ENCODE measurements at places on chromosomes 13 and 19. TPM values are rescaled to one million over a fixed set of nuclear protein-coding genes. Genes with fewer than 3 reads are reported as not detected.

GRCh38 chr13:31225998-31226675 is 26.4 kb downstream of the B3GLCT start:
- H3K36me3 ChIP-seq: no peaks in the 10 kb centered on the region
- no peak for DNase-seq
- H3K4me1 ChIP-seq: no peaks in the 10 kb centered on the region
- no peak overlapping the region for H3K27ac ChIP-seq
- no peak overlapping the region for H3K4me3 ChIP-seq

GRCh38 chr19:48796298-48797083 is 14.3 kb downstream of the BCAT2 start:
- H3K36me3 ChIP-seq: no peaks in the 10 kb centered on the region
- H3K4me1 ChIP-seq: no peaks in the 10 kb centered on the region
- H3K4me3 ChIP-seq: no peak overlapping the region
- peak overlapping the region; percentile 89 for H3K27ac ChIP-seq
- DNase-seq: no peak

GRCh38 chr19:56306016-56306415 is 8.6 kb downstream of the ZSCAN5A start:
- no peak overlapping the region for H3K4me3 ChIP-seq
- H3K27ac ChIP-seq: no peak overlapping the region
- H3K4me1 ChIP-seq: no peaks in the 10 kb centered on the region
- no peaks in the 10 kb centered on the region for H3K27me3 ChIP-seq

Gene ZNF160
- 11.1 TPM for total RNA-seq

Gene TEKTIP1
- not detected for total RNA-seq

Gene SPTBN4
- total RNA-seq: 0.86 TPM
